ENCODE measurements at places on chromosomes 12 and 14.

DNA sequence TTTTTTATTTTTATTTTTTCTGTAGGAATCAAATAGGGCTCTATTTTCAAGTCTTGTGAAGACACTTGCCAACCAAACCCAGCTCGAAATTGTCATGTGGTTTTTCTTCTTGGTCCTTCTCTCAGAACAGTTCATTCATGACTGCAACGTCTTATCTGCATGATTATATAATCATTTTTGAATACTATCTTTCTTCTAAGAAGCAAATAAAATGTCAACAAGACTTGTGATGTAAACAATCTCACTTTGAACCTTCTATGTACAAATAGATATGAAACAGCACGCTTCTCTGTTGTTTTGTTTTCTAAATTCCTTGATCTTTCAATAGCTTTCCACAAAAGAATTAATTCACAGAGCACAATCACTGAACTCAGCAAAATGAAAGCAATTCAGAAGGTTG is 320.7 kb downstream of the SOX5 start:
- no peak for DNase-seq

DNA sequence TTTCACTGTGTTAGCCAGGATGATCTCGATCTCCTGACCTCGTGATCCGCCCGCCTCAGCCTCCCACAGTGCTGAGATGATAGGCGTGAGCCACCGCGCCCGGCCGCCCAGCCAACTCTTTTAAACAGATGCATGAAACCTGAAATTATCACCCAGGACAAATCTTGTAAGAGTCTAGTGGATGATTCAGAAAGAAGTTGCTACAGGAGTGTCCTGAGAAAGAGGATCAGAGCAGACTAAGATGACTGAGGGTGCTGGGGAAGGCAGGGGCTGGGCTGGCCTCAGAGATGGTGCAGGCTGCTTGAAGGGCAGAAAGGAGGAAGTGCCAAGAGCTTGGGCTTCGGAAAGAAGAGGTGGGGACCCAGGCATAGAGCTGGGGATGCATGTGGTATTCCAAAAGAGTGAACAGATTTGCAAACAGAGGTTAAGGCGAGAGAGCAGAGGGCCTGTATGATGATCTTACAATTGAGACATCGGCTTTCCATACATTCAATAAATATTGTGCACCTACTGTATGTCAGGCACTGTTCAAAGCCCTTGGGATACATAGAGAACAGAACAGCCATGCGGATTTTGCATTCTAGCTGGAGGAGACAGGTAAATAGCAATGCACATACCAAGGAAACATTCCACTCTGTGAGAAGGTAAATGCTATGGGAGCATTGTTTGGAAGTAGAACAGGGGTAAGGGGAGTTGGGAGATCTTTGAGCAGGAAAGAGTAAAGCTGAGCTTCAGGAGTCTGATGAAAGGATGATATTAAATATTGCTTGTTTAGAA is 7.4 kb upstream of the CD9 start:
- DNase-seq: no peak

- no peak for DNase-seq
These were observed 268.4 kb downstream of the LRFN5 start for GRCh38 chr14:41875116-41875515.

DNA sequence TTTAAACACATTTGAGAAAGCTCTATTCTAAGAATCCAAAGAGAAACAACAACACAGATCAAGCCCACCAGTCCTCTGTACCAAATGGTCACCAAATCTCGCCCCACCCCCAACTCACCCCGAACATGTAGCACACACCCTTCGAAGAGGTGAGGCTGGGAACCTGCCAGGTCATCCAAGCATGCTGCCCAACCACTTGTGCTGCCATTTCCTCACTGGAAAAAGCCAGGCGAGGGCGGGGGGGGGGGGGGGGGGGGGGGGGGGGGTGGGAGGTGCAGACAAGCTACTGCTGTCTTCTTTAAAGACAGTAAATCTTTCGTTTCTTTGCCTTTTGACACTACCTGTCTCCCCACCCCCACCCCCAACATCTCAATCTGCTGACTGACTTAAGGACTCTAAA is 59.9 kb downstream of the SETD3 start:
- no peak for DNase-seq

DNA sequence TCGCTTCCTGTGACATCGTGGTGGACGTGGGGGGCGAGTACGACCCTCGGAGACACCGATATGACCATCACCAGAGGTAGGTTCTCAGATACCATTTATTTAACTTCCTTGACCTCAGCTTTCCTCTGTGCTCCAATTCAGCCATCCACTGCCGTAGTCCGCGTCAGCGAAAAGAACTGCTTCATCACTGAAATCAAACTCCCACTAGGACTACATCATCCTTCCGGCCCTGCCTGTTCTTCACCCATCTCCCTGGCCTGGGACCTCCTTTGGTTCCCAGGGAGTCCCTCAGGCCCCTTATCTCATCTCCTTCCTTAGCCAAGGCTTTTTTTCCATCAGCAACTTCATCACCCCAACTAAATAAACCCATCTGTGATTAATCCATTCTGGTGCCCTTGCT is 692 bp downstream of the MYG1 start:
- DNase-seq: no peak

DNA sequence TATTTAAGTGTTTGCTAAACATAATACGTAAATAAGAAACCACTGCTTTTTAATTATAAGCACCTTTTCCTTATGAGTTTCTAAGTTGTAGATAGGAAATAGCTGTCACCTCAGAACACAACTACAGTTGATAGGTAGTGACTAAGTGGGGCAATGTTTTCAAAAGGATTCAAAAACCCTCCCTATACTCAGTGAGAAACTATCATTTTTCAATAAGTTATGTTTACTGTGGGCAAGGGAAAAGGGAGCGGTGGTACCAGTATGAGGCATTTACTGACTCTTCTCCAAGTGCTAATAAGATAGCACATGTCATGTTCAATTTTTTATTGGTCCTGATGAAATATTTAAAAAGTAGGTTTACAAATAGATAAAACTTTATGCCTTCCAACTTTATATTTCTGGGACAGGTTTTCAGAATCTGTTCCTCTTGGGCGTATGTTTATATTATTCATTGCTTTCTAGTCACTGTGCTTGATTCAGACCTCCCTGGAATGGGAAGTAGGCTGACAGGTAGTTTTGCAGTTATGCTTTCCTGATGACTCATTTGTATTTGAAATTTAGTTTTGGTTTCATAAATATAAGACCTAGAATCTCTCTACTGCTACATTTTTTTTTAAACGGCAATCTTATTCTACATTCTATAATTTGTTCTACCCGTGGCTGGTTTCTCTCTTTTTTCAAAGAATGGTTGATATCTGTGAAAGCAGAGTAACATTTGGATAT is 153.1 kb downstream of the TMEM117 start:
- no peak for DNase-seq

DNA sequence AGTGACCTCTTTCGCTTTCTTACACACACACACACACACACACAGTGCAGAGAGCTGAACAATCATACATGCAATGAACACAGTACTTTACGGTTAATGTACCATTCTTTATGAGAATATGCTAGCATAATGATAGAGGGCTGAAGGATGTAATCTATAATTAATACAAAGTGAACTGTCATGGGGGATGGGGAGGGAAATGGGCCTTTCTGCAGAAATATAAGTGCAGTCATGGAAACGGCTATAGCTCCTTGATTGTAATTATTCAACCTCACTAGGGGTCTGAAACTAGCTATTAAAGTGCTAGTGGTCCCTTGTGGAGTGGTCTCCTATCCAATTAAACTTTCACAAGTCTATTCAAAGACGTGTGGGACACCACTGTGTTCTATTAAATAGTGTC is 443.2 kb upstream of the FOXG1 start:
- DNase-seq: no peak

- DNase-seq: no peak
These were observed 183.0 kb downstream of the SLC15A5 start for GRCh38 chr12:16094437-16094836.

Measured in lower leg skin (tissue), 4 donors.